T1000 (cell line): ENCODE measurements at places on chromosomes 12 and 14.
A peak's percentile ranks its signal among the peaks of the same experiment; 100 is the strongest.

GRCh38 chr12:109930028-109930800, 30.1 kb downstream of the TCHP start:
- no peak for DNase-seq

- DNase-seq, result no peak
Observed at GRCh38 chr14:92040431-92041051, 682 bp upstream of the TRIP11 start.

DNA sequence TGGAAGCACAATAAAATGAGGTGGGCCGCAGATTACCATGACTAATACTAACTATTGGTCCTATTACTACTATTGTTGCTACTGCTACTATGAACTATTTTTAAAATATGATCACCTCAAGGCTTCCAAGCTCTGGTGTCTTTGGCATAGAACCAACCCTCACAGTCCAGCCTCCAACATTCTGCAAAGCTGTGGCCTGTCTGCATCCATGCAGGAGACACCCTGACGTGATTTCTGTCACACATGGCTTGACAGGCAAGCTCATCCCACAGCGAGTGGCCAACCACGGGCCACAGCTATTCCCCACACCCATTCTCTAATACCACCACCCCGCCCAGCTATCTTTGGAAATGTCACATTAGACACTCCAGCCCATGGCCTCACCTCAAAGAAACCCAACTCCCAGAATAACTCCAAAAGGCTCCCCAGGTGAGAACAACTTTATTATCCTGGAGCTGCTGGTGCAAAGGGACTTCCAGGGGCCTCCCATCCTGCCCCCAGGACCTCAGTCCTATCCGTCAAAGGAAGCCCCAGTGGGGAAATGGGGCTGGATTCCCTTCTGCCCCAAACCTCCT, 14.4 kb downstream of the ISCU start:
- DNase-seq, result no peak

DNA sequence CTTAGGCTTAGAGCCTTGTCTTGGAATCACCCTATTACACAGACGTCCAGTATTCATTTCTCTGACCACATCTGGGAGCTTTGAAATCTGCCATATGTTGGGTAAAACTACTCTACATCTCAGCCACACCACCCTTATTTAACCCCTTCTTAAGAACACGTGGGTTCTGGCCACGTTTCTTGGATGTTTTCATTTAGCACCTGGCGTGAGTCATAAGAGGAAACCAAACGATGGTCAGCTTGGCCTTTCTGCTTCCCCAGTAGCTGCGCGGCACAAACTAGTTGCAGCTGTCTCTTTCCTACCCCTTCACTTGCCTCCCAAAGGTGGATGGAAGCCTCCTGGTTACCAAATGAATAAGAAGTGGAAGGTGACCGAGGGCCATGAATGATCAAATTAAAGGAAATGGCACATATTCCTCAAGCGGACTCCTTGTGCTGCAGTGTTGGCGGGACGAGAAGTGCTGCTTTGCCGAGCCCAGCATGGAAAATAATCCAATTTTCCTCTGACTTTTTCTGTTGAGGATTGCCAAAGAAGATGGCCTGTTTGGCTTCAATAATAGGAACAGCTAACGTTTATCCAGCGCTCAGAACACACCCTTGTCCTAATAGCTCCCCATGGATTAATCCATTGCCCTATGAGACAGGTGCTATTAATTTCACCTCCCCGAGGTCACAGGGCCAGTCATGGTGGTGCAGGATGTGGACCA, 154.1 kb downstream of the ZNF664 start:
- no peak for DNase-seq

- no peak for DNase-seq
Observed at GRCh38 chr14:31419967-31420318, 407 bp downstream of the HEATR5A start.

- no peak for DNase-seq
Observed at GRCh38 chr12:24905431-24905830, 43.5 kb downstream of the BCAT1 start.

GRCh38 chr14:48086516-48086915, 411.1 kb upstream of the MDGA2 start:
- DNase-seq, result no peak

GRCh38 chr14:33279865-33280264, 341.2 kb downstream of the NPAS3 start:
- no peak for DNase-seq

DNA sequence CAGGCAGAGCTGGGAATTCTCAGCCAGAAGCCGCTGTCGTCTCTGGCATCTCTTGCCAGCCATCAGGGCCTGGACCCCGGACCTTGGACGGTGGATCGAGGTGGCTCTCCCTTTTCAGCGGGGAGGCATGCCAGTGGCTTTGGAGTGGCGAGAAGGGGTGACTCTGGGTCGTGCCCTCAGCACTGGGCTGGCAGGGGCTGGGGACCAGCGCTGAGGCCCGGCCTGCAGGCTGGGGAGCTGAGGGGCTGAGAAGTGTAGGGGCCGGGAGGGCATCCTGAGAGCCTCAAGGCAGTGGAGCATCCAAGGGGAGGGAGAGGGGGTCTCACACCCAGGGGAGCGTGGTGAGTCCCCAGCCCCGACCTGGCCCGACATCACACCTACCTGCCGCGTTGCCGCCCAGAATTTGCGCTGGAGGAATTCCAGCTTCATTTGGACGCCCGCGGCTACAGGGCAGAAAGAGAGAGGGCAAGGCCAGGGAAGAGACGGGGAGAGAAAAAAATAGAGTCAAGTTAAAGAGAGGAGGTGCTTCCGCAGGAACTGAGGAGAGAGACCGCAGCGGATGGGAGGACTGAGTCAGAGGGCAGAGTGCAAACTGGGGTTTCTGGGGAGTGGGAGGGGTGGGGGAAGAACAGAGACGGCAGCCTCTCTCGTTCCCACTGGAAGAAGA, 9.0 kb upstream of the LRTM2 start:
- DNase-seq, result peak; percentile 33

- DNase-seq, result no peak
Observed at GRCh38 chr12:102763061-102763460, 154.0 kb downstream of the PAH start.

- no peak for DNase-seq
Observed at GRCh38 chr14:54621686-54622085, 54.8 kb downstream of the SAMD4A start.

- peak; percentile 43 for DNase-seq
Observed at GRCh38 chr14:72665259-72665658, 228.6 kb downstream of the DPF3 start.
